ENCODE measurements at places on chromosomes 6 and 20.

DNA sequence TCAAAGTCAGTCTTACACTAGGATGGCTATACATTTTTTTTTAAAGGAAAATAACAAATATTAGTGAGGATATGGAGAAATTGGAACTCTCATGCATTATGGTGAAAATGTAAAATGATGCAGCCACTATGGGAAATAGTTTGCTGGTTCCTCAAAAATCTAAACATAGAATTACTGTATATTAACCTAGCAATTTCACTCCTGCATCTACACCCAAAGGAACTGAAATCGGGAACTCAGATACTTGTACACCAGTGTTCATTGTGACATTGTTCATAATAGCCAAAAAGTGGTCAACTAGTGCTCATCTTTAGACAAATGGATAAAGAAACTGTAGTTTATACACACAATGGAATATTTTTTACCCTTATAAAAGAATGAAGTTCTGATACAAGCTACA, 110.7 kb downstream of the UTRN start:
- no peak for DNase-seq

GRCh38 chr6:7668936-7669335, 57.0 kb upstream of the BMP6 start:
- DNase-seq = no peak

DNA sequence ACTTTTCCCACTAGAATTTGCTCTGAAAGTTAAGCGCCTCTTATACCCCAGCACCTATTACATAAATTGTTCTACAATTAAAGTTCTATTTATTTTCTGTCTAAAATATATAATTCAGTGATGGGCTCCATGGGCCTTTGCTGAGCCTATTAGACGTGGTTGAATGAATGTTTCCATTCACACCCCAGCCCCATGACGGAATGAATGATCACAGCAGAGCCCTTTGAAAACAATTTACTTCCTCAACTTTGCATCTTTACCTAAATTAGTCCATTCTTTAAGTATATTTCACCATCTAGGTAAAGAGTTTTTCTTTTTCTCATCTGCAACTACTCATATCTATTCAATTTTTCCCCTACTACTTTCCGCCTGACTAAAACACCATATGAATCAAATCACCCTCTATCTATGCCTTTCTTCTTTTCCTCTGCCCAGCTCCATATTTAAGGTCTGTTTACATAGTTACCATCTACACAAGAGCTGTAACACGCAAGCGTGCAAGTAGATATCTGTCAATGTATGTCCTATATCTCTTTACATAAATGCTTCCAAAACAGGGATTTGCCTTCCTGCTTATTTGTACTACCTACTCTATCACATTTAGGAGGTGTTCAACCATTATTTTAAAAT, 69.7 kb downstream of the ECT2L start:
- DNase-seq = no peak

- no peak for DNase-seq
Observed at GRCh38 chr6:82248273-82248735, 760 bp upstream of the IBTK start.

DNA sequence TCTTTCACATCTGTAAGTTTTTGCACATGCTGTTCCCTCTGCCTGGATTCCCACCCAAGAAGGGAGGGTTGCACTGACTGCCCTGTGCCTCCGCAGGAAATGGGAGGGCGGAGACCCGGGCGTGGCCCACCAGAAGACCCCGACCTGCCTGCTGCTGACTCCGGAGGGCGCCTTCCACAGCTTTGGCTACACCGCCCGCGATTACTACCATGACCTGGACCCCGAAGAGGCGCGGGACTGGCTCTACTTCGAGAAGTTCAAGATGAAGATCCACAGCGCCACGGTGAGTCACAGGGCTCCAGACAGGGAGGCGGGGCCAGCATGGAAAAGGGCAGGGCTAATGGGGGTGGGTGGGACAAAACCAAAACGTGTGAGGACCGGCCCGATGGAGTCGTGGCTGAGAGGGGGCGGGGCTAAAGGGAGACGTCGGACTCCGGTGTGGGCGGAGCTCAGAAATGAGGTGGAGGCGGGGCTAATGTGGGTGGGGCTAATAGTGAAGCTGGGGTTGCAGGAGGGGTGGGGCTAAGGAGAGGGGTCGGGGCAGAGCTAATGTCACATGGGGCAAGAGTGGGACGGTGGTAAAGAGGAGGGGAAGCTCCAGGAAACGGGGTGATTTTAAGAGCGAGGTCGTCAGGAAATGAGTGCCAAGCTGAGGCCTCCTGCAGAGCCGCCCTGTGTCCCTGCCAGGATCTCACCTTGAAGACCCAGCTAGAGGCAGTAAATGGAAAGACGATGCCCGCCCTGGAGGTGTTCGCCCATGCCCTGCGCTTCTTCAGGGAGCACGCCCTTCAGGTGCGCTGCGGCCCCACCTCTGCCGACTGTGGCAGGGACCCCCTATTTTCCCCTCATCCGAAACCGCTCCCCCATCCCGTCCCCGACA, 12.6 kb downstream of the HSPA12B start:
- no peak for DNase-seq

GRCh38 chr6:4402477-4402976, 267.2 kb upstream of the ECI2 start:
- DNase-seq = no peak

GRCh38 chr6:33566182-33567084, 13.6 kb downstream of the BAK1 start:
- DNase-seq = no peak

- no peak for DNase-seq
Observed at GRCh38 chr6:145733810-145734209, 1.5 kb downstream of the EPM2A start.
